ENCODE measurements at places on chromosomes 4 and X.
A peak's percentile ranks its signal among the peaks of the same experiment; 100 is the strongest.

GRCh38 chr4:189659287-189659686 lies 281.4 kb upstream of the FRG1 start:
- no peak for DNase-seq

DNA sequence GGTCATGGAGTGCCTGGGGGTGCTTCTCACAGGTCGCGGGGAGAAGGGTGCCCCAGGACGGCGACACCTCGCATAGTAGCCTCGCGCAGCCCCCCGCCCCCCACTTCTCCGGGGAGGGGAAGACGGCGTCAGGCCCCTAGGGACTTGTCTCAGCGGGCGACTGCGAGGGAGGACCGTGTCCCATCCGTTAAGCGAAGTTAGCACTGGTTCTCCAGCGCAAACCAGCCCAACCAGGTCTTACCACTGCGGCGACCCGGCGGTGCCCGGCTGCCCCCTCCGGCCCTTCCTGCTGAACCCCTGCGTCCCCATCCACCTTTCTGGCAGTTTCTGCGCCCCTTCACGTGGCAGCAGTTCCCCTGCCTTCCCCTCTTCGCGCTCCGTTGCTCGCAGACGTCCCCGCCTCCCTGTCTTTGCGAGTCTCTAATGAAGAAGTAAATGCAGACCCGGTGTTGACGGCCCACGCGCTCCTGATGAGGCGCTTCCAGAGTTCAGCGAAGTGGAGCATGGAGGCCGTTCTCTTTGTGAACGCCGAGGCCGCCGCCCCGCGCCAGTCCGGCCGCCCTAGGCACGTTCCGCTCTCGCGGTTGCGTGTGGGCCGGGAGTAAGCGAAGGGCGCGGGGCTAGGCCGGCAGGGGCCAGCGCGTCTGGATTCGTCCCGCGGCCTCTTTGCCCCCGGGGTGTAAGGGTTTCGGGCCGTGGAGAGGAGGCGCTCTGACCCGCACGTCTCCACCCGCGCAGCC lies 3.0 kb downstream of the SLIT2 start:
- DNase-seq = no peak

DNA sequence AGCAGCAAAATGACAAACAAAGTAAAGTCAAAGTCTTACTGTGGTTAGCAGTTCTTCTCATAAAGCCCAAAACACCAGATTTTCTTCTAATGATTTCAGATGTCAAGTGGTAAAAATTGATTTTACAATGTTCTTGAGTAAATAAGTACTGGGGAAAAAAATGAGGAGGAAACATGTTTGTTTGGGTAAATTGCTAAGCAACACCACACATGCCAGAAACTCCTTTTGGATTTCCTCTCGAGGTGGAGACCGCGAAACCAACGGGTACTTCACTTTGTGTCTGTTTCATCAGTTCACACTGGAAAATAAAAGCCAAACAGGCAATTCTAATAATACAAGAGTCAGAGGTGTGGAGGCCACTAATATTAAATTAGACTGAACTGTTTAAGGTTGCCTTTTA lies 4.6 kb upstream of the PKD2 start:
- no peak for DNase-seq

DNA sequence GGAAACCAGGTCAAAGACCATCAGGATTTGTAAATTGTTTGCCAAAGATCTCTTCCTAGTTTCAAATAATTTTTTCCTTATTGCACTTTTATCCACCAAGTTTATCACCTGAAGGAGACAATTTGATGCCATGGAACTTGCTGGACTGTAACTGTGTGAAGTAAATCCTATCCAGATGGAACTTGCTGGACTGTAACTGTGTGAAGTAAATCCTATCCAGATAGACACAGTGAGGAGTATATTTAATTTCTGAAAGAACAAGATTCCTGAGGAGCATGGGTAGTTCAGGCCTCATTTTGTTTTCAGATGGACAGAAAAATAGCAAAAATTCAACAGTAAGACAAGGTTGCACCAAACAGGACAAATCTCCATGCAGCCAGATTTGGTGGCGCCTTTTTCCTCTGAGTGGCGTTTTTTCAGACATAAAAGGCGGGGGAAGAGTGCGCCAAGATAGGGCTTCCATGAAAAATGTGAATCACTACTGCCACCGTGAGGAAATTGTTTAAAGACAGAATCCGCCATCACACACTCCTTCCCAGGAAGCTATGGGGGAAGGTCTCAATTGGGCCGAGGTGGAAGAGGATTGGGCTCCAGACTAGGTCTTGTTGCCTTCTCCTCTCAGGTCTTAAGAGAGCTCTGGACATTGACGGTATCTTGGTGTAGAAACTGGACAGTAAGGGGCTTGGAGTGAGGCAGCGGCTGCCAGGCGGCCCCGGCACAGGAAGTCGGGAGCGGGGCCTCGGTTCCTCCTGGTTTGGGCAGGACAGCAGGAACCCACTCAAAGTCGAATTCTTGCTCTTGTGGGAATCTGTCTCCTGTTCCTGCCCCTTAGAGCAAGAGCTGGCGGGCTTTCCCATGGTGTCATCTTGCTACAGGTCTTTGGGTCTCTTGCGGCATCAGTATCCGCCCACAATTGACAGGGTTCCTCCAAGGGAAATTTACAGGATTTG lies 234.7 kb downstream of the OR13H1 start:
- peak; percentile 69 for DNase-seq

- no peak for DNase-seq
These were observed 31.6 kb downstream of the ADH7 start for GRCh38 chr4:99403380-99404184.

DNA sequence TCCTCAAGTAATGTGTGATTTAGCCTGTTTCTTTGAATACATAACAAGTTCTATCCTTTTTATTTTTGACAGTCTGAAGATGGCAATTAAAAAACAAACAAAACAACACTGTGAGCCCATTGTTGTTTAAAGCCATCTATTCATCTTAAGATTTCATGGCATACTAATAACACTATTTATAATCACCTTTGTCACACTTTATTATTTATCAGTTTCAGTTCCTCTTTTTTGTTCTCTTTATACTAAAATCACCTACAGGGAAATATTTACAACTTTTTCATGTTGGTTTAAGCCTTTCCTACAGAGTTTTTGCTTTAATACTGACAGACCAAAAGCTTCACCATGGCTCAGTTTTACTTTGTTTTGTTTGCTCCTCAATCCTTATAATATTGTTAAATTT lies 247.4 kb upstream of the CTSO start:
- no peak for DNase-seq

- DNase-seq = no peak
These were observed 486.6 kb upstream of the PCDH10 start for GRCh38 chr4:132662456-132662855.

DNA sequence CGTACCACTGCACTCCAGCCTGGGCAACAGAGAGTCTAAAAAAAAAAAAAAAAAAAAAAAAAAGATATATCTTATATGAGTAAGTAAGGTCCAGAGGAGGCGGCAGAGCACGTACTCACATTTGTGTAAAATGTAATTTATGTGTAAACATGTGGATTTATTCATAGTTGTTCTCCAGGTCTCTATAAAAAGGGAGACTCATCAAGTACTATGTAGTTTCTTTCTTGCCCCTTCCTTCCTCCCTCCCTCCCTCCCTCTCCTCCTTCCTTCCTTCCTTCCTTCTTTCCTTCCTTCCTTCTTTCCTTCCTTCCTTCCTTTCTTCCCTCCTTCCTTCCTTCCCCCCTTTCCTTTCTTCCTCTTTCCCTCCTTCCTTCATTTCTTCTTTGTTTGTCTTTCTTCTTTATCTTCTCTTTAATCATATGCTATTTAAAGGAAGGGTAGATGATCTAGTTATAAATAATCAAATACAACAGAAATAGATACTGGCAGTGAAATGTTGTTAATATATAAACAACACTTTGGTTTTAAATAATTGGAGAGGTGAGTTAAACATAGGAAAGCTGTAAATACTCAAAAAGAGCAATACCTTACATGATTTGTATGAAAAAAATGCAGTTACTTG lies 344.8 kb downstream of the ANK2 start:
- DNase-seq = no peak

Data from effector CD4-positive, alpha-beta T cell (primary cell).